ENCODE measurements at places on chromosomes 6 and 20.
A peak's percentile ranks its signal among the peaks of the same experiment; 100 is the strongest.

- DNase-seq, result no peak
Measured at GRCh38 chr20:10093087-10093591, 58.4 kb downstream of the ANKEF1 start.

GRCh38 chr6:34595332-34596184, 39.4 kb upstream of the SPDEF start:
- DNase-seq, result no peak

DNA sequence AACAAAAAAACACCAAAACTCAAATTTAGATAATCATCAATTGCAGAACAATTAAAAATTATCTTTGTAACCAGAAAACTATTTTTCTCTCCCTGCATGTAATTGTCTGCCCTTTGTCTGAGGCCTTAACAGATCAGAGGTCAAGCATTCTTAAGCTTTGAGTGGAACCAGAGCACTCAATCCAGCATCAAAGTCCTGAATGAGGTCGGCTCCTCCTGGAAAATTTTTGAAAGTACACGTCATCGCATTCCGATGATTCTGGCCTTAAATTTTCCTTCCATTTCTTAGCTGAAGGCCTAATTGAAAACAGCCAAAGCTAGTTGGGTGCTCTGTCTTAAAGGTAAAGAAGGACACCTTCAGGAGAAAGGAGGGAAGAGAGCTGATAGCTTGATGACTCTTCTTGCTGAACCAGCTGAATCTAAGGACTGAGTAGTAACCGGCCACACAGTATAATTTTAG, 510.2 kb upstream of the SULF2 start:
- DNase-seq, result peak; percentile 97

DNA sequence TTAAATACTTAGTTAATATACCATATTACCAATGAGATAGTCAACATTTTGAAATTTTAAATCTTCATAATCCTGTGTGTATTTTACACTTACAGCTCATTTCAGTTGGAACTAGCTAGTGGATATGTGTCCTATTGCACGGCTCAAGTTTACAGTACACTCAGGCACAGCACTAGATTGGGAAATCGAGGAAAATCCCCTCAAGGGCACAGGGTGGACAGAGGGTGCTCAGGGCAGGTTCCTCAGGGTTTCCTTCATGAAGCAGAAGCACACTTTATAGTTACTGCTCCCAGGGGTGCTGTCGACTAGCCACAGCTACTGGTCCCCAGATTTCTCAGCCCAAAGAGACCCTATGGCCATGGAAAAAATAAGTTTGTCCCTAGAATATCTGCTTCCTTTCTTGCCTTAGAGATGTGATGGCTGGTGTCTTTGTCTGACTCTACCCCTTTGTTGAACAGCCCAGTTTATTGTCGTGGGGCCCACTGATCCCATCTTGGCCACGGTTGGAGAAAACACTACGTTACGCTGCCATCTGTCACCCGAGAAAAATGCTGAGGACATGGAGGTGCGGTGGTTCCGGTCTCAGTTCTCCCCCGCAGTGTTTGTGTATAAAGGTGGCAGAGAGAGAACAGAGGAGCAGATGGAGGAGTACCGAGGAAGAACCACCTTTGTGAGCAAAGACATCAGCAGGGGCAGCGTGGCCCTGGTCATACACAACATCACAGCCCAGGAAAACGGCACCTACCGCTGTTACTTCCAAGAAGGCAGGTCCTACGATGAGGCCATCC, 1.5 kb downstream of the BTN2A1 start:
- no peak for DNase-seq

- no peak for DNase-seq
Measured at GRCh38 chr6:42963179-42963854, 2.8 kb downstream of the GNMT start.

- DNase-seq, result no peak
Measured at GRCh38 chr20:53903652-53903987, 166.8 kb downstream of the BCAS1 start.

DNA sequence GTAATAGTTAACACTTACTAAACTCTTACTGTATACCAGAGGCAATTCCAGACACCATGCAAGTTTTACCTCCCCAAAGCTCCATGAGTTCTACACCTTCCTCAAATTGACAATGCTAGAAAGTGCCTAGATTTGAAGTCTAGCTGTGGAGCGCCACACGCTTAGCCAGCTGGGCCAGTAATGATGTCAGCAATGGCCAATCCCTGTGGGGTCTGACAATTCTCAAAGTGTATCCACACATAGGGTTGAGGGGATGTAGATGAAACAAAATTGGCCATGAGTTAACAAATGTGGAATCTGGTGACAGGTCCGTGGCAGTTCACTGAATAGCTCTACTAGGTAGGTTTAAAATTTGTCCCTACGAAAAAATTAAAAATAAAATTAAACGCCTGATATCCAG, 1.3 kb downstream of the ZNF343 start:
- no peak for DNase-seq

GRCh38 chr6:36333931-36334725, 2.6 kb downstream of the BNIP5 start:
- DNase-seq, result no peak

DNA sequence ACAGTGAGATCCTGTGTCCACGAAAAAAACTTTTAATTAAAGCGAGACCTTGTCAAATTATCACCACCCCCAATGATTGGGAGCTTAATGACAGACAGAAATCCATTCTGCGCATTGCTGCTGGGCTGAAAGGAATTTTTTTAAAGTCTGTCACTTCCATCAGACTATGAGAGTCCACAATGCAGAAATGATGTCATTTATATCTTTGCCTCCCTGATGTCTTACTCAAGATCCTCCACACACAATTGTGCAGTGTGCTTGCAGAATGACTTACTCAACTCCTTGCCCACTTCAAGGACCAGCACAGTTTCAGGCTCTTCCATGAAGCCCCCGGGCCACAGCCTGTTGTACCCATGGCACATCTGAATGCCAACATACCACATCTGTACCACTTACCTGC, 41.0 kb downstream of the GPLD1 start:
- no peak for DNase-seq

DNA sequence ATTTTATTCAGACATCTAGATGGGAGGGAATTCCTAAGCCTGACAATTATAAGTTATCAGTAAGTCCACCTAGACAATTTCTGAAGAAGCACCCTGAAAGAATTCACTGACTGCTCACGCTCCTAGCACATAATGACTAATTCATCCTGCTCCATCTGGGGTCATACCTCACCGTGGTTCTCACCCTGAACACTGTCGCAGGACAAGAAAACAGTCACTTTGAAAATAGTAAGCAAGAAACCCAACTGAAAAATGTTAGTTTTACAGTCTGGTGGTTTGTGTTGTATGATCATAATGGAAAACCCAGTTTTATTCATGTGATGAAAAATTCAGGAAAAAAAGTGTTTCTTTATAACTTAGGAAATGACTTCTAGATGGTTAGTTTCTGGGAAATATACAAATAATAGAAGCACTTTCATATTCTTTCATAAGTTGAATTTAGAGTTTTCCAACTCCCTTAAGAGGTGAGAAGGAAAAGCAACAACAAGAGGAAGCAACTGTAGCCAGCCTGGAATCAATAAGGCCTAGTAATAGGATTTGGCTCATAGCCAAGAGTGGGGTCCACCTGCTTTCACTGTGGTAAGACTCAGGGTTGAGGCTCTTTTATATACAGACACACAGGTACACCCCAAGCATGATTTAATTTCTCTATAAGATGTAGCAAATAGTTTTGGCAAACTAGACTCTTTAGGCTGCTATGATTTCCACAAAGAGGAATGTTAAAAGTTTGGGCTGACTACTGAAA, 94.1 kb downstream of the HIVEP2 start:
- peak; percentile 23 for DNase-seq

DNA sequence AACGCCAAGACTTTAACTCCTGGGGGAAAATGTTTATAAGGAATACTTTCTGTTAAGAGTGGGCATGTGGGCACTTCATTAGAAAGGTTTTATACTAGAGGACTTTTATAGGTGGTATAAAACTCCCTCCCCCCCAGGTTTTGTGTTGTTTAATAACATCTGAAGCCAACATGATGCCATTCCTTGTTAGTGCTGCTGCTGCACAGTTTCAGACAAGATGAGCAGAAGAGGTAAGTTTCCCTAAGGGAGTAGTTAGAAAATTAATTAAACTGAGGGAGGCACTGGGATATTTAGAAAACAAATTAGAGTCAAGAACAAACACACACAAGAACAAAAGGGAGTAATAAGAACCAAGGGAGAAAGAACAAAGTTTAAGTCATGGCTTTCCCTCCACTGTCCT, 362.4 kb downstream of the GRIK2 start:
- DNase-seq, result no peak

- DNase-seq, result no peak
Measured at GRCh38 chr6:169312658-169313346, 59.2 kb upstream of the THBS2 start.

DNA sequence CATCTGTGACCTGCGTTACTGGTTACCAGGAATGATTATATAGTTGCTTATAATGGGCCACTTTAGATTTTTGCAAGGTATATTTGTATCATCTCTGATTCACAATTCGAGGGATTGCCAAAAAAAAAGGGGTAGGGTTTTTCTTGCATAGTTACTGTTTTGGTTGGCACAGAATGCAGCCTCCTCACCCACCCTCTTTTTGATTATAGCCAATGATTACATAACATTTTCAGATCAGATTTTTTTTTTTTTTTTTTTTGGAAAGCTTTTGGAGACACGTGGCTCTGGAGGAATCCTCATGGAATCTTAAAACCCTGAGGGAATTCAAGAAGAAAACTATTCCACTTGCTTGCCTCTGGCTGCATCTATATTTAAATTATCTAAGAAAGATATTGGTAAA, 53.7 kb downstream of the UST start:
- no peak for DNase-seq

GRCh38 chr6:139079018-139079417, 50.5 kb downstream of the ABRACL start:
- DNase-seq, result no peak

DNA sequence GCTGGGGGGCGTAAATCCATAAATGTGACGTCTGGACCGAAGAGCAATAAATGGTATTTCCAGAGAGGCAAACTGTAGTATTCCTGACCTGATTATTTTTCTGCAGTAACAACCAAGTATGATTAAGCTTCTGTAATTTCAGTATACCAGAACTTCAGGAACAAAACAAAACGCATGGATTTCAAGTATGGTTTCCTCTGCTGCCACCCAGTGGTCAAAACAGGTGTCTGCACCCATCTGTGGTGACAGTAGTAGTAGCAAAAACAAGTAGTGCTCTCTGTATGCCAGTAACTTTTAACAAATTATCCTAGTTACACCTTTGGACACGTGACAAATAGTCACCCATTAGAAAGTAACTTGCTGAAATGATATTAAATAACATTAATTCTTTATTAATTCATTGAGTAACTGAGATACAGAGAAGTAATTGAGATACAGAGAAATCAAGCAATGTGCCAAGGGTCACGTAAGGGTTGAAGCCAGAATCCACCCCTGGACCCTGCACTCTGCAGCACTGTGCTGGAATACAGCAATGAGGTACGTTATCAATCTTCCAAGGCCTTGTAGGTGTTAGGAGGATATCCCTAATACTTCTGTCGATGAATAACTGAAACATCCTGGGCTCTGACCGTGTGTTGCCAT, 7.9 kb downstream of the CALHM4 start:
- DNase-seq, result peak; percentile 70

- DNase-seq, result no peak
Measured at GRCh38 chr6:28742668-28743270, 181.0 kb downstream of the TRIM27 start.

DNA sequence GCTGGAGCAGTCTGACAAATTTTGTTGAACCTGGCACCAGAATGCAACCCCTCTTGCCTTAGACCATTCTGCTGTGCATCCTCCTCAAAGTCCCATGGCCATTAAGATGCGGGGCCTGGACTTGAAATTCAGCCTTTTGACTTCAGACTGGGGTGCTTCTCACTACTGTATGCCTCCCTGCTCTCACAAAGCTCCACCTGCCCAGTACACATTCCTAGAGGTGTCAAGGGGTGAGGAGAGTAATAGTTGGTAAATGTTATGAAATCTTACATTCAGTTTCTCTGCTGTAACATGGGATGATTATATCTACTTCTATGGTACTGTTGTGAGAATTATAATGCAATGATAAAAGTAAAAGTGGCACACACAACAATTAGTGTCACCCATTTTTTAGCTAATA, 70.8 kb downstream of the TULP4 start:
- DNase-seq, result no peak

GRCh38 chr20:48574383-48574782, 253.4 kb downstream of the PREX1 start:
- DNase-seq, result peak; percentile 76

- DNase-seq, result no peak
Measured at GRCh38 chr6:87675004-87675681, 26.9 kb downstream of the AKIRIN2 start.

GRCh38 chr6:45369870-45370269, 7.9 kb downstream of the SUPT3H start:
- DNase-seq, result peak; percentile 21

DNA sequence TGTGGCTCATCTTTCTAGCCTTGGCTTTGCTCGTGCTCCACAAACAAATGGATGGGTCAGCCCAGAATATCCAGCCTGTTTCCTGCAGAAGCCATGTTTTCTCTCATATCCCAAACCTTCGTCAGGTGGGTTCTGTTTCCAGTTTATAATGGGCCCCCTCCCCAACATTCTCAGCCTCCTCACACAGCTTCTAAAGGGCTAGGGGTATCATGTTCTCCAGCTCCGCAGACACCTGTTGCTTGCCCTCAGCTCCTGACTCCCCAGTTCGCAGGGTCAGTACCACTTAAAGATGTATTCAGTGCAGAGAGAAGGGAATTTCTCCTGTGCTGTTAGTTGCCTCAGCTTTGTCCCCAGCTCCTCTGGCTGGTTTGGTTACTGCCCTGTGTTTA, 447.3 kb upstream of the JARID2 start:
- no peak for DNase-seq

- no peak for DNase-seq
Measured at GRCh38 chr6:34084591-34085290, 61.1 kb downstream of the GRM4 start.

GRCh38 chr6:107491138-107491609, 1.3 kb downstream of the SOBP start:
- peak; percentile 57 for DNase-seq

DNA sequence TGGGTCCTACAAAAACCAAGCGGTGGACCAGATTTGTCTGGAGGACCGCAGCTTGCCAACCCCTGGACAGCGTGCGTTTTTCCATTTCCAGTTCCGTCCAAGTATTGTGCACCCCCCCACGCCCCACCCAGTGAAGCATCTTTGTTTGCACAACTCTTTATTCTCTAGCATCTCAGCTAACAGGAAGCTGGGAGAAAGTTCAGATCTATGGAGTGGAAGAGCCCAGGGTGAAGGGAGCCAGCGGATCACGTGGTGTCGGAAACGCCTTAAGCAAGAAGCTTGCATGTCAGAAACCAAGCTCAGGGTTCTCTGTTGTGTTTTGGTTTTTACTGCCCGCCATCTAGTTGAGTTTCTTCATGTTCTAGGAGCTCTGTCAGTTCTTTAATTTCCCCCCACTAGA, 29.9 kb downstream of the ARID1B start:
- DNase-seq, result no peak

All from SK-N-DZ (cell line).